Stomach (tissue), 19 donors: ENCODE measurements at places on chromosomes 1 and 21. TPM values are rescaled to one million over a fixed set of nuclear protein-coding genes. Genes with fewer than 3 reads are reported as not detected.
A peak's percentile ranks its signal among the peaks of the same experiment; 100 is the strongest.

- DNase-seq: no peak
Observed at GRCh38 chr1:208540724-208541123, 296.5 kb upstream of the PLXNA2 start.

DNA sequence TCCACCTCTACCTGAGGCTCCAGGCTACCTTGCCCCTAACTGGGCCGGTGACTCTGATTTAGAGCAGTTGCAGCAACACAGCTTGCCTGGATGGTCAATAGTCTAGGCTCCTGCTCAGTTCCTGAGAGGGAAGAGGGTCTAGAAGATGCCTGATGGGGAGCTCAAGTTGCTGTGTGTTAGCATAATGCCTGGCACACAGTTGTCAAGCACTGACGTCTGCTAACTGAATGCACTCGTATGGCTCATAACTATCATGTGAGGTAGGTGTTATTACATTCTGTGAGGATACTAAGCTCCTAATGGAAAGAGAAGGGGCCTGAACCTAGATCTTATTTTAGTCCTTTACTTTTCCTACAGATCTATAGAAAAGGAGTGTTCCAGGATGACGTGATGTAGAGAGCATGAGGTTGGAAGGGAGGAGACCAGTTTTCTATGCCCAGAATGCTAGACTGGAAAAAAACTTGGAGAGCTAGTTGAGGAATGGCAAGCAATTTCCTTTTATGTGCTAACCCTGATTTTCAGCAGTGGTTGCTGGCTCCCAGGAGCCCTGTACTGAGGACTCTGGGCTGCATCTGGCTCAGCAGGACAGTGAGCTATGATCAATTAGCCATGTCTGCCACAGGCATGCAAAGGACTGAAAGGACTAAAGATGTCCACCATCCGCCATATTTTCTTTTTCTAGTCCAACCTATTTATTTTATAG is 30.0 kb downstream of the FAM78B start:
- DNase-seq: no peak

DNA sequence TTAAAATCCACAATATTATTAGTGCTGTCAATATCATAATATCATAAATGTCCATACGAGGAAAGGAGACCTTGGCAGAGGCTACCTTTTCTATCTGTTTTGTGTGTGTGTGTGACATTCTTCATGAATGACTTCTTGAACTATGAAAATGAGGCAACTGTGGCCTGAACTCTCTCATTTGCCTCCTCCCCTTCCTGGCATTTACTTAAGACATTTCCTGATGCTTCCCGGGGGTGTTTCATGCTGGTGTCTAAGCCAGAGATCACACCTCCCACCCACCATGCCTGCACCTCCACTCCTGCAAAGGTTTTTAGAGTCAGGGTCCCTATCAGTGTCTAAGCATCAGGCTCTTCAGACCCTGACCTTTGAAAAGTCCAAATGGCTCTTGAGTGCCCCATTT is 420.9 kb downstream of the KIF26B start:
- no peak for DNase-seq

GRCh38 chr1:226590614-226591013 is 42.0 kb downstream of the STUM start:
- DNase-seq: peak; percentile 34

DNA sequence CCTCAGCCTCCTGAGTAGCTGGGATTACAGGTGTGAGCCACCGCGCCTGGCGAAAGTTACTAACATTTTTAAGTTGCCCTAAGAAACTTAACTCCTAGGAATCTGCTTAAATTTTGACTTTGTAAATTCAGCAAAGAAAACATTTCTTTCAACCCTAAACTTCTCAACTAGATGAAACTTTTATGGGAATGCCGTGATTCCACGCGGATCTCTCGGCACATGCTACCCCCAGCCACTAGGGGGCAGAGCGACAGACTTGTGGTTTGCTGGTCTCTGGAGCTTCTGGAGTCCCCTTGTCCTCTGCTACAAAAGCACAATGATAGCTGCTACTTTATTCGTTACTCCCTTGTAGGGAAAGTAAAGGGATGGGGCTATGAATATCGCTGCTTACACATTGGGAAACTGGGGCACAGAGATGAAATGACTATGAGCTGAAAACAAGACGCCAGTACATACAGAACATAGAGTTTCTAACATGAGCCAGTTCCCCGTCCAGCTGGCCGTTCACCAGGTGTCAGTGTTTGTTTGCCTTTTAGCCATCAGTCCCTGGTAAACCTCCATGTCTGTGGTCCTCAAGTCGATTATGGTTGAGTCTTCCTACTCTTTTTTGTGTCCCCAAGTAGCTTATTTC is 114.7 kb downstream of the PBX1 start:
- DNase-seq: no peak

DNA sequence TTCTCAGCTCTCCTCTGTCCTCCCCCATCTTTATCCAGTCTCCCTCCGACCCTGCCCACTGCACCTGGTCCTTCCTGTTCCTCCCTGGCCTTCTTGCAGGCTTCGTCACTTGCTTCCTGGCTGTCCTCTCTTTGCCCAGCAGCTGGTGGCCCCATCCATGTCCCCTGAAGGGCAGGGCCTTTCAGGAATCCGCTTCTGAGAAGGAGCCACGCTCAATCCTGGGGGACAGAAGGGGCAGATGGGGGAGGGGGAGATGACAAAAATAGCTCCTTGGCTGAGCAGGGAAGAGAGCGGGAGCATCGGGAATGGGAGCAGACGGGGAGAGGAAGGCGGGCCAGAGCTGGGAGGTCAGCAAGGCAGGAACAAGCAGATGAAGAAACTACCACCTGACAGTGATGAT is 40.7 kb downstream of the SLC30A1 start:
- no peak for DNase-seq

DNA sequence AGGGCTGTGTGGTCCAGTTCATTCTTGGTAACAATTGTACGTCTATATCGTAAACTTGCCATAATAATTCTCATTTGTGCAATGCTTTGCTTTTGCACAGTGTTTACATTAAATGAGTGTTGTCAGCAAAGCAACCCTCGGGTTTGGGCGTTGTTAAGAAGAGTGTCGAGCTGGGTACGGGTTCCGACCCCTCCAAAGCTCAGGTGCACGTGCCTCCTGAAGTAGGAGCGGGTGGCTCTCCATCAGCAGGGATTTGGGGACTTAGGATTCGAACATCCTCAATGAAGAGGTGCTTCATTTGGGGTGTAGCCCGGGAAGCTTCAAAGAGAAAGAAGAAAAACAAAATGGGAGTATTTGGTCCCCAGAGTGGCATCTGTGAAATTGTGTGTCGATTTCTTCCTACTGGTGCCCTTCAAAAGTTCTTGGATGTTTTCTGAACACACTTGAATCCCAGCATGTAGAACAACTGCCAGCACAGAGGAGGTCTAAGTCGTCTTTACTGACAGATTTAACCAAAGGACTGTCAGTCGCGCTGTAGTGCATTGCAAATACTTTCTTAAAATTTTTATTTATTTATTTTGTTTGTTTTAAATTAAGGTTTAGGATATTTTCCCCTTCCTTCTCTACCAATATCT is 1.1 kb downstream of the TRIM58 start:
- DNase-seq: no peak

DNA sequence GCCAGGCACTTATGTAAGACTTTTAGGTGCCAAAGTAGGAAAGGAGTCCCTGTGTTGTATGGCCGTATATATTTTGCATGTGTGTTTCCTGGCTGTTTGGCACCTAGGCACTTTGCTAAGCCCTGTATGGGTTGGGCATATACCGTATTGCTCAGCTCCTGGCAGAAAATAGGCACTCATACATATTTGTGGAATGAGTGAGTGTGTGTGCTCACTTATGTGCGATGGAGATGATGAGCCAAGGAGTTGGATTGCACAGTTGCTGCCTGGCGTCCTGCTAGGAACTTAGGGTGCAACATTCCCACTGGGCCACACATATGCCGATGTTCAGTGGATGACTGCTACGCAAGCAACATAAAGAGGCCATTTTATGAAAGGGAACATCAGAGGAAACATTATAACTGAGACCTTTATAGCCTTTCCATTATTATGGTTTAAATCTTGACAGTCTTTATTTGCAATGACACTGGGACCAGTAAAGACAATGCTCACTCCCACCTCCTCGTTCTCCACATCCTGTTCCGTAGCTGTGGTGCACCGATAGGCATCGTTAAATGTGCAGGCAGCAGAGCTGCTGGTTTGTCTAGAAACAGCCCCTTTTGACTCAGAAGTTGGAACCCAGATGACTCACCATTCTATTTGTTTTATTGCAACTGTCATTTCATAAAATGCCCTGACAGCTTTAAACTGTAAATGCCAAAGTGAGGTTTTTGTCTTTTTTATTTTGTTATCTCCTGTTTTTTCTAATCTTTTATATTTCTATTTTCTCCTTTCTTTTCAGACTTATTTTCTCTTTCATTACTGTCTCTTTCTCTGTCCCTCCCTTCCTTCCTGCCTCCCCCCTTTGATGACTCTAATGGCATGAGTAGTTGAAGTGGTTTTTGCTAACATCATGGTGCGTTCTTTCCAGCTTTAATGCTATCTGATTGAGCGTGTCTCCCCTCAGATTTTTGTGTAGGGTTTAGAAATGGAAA is 36.1 kb downstream of the PEX14 start:
- DNase-seq: peak; percentile 57

- no peak for DNase-seq
Observed at GRCh38 chr1:243842161-243842560, 7.9 kb downstream of the AKT3 start.

DNA sequence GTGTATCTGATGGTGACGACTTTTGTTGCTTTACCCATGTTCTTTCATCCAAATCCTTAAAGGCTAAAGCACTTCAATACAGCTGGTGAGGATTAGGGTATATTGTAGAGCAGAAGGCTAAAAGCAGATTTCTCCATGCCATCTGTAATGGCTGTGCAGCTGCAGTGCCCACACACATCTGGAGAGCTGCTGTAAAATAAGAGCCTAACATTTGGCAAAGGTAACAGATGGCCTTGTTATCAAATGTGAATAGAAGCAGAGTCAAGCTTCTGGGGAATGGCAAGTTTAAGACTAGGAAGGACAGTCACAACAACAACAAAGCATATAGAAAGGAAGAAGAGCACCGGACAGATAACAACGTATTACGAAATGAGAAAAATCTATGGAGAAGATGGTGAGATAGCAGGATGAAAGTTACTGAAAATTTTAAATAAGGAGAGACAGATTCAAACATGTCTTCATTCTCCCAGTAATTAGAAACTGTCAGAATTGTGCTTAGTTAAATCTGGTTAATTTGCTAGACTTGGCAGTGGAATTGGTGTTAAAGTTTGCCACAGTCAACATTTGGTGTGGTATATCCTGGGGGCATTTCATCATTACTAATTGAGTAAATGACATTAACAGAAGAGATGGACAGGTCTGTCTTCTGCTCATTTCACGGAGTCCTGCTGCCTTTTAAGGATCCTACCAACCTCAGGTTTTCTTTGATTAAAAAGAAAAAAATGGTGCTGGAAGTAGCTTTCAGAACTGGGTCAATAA is 1093.2 kb downstream of the ADGRL2 start:
- DNase-seq: no peak

DNA sequence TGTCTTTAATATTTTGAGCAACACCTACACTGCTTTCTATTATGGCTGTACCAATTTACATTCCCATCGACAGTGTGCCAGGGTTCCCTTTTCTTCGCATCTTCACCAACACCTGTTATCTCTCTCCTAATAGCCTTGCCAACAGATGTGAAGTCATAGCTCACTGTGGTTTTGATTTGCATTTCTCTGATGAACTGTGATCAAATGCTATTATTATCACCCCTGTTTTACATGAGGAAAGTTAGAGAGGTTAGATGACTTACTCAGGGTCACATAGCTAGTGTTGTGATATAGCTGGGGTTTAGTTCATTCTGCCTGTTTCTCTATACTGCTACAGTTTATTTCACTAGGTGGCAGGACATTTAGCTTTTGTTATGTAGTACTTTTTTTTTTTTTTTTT is 204.1 kb downstream of the FMN2 start:
- DNase-seq: no peak

DNA sequence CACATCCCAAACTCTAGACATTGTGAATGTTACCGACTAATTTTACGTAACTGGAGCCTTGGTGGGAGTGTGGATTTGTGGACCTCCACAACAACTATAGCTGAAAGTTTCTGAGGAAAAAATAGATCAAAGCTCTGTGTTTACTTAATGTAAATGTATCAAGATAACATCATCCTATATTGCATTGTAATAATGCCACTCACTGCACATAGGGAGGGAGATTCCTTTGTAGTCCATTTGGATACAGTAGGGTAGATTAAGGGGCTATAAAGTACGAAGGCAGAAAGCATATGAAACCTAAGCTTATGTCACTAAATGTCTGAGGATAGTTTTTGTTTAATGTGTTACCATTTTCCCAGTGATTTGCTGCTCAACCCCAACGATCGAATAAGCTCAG is 273.4 kb downstream of the TM2D1 start:
- no peak for DNase-seq

RNU1-3 gene
- not detected for polyA plus RNA-seq

PRDM16 gene
- 2.4 TPM for polyA plus RNA-seq

HCRTR1 gene
- polyA plus RNA-seq: not detected

TAS1R1 gene
- 0.12 TPM for polyA plus RNA-seq
